Cerebellar nuclear complex (tissue), 1 donor: ENCODE measurements at places on chromosomes 16 and 17.

GRCh38 chr17:17098551-17099179 is 56.4 kb downstream of the MPRIP start:
- DNase-seq = no peak

GRCh38 chr17:66652840-66653507 is 181.9 kb upstream of the CACNG5 start:
- DNase-seq = no peak

DNA sequence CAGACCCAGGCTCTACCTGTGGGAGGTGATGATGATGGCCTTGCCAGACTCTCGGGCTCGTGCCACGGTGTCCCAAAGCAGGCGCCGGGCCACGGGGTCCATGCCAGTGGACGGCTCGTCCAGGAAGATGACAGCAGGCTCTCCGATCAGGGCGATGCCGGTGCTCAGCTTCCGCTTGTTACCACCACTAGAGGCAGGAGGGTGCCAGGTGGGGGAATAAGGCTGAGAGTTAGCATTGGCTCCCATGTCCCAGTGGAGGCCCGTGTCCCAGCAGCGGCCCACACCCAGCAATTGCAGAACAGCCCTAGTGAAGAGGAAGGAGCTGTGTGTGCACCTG is 10.3 kb upstream of the RNPS1 start:
- DNase-seq = no peak

GRCh38 chr17:78764871-78765270 is 17.2 kb downstream of the CYTH1 start:
- no peak for DNase-seq

- DNase-seq = no peak
Measured at GRCh38 chr17:44492706-44493272, 10.4 kb downstream of the GPATCH8 start.

DNA sequence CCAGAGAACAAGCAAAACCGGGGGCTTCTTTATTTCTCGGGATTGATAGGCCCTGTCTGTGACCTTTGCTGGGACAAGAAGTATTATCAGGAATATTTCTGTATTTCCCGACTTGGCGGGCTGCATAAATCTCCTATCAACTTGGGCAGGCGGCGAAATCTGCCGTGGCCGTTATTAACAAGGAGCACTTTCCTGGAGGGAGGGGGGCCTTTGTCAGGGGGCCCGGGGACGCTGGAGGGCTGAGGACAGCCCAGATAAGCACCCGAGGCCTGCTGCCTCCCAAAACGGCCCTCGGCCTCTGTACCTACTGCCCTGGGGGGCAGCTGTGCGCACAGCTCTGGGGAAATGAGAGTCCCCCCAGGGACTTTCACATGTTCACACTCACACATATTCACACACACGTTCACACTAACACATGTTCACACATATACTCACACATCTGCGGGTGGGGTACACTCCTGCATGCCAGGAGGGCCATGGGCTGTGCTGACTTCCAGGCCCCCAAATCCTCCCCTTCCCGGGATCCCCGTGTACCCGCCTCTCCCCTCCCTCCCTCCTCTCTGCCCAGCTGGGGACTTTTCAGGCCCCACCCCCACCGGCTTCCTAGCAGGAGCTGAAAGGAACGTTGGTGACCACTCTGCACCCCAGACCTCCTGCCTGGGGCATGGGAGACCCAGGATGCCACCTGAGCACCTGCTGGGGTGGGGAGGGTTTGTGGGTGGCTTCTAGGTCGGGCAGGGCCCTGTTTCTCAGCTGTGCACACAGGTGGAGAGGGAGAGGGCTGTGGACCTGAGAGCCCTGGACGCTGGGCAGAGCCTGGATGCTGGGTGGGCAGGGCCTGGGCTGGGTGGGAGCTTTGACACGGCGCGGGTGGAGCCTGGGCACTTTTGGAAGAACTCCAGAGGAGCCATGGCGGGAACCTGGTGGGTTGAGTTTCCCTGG is 24.3 kb upstream of the GSE1 start:
- no peak for DNase-seq

GRCh38 chr17:1843947-1844346 is 14.1 kb downstream of the RPA1 start:
- DNase-seq = no peak
